ENCODE measurements at places on chromosomes 1 and 21.

GRCh38 chr1:100198596-100198995 lies 20.5 kb upstream of the LRRC39 start:
- DNase-seq = no peak

DNA sequence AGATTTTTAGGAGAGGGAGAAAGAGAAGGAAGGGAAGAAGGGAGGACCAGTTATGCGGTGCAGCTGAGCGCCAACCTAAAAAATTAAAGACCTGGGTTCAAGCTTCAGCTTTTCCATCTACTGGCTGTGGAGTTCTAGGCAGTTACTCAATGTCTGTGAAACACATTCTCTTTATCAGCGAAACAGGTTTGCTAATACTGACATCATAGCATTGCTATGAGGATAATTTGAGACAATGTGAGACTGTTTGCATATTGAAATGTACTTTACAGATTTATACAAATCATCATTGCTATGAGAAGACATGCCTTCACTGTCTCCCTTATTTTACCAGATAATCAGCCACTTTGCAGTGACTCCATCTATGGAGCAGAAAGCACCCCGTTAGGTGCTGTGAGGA lies 222.9 kb upstream of the SGIP1 start:
- no peak for DNase-seq

DNA sequence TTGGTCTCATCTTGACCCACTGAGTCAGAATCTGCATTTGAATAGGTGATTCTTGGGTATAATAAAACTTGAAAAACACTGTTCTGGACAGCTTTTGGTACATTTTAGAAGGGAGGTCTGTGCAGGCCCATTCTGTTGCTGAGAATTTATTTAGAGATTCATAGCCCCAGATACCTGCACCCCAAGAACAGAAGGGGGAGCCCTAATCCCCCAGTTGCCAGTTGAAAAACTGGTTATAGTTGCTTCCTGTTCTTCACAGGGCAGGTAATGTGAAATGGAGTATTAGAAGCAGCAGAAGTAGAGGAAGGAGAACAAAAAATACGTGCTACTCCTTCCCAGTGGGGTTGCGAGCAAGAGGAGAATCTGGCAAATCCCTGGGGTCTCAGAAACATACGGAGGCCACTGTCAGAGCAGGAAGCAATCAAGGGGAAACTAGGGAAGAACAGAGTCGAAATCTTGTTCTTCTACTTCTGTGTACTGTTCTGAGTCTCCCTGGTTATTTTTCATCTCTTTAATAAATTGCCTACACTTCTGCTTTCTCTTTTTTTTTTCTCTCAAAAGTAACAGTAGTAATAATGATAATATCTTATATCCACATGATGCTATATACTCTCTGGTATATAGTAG lies 4.6 kb upstream of the CLCA2 start:
- peak; percentile 7 for DNase-seq

GRCh38 chr1:44389437-44389836 lies 15.6 kb upstream of the RNF220 start:
- no peak for DNase-seq

DNA sequence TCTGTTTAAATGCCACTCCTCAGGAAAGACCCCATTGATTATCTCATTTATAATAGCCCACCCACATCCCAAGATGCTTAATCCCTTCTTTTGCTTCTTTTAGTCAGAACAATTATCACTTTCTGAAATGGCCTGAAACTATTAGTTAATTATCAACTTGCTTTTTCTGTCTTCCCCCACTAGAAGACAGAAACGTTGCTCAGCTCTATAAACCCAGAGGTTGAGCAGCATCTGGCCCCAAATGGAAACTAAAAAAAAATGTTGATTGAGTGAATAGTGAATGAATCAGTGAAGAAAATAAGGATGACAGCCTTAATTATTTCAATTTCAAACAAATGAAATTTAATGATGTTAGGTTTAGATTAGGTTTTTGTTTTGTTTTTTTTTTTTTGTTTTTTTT lies 38.2 kb upstream of the PIGC start:
- no peak for DNase-seq

DNA sequence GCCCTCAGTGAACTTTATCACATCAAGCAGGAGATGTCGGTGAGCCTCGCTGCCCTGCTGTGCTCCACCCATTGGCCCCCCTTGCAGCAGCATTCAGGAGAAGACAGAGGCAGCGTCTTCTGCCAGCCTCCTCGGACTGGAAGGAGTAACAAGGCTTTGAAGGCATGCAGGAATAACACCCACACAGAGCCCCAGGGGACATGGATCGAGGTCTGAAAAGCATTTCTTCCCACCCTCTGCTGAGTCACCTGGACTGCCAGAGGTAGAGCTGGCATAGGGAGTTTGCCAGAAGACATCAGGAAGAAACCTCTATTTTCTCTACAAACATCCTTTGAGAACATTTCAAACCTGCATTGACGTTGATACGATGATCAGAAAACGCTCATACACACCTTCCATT lies 42.9 kb downstream of the COL18A1 start:
- no peak for DNase-seq

GRCh38 chr21:27582246-27582947 lies 615.5 kb upstream of the ADAMTS5 start:
- DNase-seq = no peak
